ENCODE measurements at places on chromosomes 4 and X.

- DNase-seq, result no peak
Measured at GRCh38 chr4:165756836-165757235, 116.2 kb upstream of the TLL1 start.

DNA sequence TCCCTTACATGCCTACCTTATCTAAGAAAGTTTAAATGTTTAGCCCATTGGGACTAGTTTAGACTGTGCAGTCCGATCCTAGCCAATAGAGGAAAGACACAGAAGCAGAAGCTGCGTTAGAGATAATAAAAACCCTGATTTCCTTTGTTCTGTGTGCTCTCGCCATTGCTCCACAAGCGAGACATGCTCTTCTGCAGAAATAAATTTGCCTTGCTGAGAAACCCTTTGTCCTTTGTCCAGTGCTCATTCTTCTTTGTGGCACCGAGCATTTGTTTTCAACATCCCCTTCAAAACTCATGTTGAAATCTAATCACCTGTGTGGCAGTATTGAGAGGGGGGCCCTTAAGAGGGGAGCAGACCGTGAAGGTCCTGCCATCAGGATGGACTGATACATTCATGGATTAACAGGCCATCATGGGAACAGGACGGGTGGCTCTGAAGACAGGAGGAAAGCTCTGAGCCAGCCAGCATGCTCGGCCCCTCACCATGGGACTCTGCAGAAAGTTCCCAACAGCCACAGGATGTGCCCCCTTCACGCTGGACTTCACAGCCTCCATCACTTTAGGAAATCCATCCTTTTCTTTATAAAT, 94.5 kb downstream of the ABLIM2 start:
- DNase-seq, result no peak

GRCh38 chrX:53594354-53594753, 92.2 kb downstream of the HUWE1 start:
- no peak for DNase-seq

DNA sequence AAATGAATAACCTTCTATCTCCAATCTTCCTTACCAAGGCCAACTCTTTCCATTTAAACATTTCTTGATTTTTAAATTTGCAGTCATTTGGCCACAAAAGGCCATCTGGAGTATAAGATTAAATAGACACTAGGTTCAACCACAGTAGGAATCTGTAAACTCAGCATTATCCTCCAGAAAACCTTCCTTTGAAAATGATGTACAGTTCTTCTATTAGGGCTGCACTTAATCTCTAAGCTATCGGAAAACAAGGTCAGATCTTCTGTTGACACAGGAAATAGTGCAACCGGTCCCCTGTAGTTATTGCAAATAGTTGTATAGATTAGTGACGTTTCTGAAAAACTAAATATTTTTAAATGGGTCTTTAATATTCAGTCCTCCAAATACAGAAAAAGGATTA, 359.0 kb upstream of the ATOH1 start:
- no peak for DNase-seq

- DNase-seq, result no peak
Measured at GRCh38 chr4:14652522-14652921, 349.8 kb upstream of the CPEB2 start.

DNA sequence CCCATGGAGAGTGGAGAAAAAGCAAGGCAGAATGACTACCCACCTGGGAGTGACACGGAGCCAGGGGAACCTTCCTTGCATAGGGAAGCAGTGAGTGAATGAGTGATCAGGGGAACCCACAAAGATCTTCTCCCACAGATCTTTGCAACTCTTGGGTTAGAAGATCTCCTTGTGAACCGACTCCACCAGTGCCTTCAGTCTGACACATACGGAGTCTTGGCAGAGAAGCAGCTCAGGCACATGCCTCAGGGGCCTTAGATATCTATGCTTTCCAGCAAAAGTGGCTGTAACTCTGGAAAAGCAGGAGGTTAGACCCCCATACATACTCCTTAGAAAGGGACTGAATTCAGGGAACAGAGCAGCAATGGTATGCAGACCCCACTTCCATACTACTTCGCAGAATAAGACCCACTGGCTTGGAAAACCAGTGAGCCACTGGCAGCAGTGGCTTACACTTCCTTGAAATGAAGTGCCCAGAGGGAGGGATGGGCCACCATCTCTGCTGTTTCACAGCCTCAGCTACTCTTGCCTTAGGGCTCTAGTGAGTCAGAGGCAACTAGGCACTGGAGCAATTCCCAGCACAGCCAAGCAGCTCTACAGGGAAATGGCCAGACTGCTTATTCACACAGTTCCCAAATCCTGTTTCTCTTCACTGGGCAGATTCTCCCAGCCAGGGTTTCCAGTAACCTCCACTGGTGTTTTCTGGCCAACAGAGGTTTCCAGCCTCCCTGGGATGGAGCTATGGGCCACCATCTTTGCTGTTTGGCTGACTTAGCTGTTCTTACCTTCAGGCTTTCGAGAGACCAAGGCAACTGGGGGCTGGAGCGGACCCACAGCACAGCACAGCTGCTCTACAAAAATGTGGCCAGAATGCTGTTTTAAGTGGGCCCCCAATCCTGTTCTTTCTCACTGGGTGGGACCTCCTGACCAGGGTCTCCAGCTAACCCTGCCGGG, 82.8 kb upstream of the TCEAL2 start:
- DNase-seq, result no peak

DNA sequence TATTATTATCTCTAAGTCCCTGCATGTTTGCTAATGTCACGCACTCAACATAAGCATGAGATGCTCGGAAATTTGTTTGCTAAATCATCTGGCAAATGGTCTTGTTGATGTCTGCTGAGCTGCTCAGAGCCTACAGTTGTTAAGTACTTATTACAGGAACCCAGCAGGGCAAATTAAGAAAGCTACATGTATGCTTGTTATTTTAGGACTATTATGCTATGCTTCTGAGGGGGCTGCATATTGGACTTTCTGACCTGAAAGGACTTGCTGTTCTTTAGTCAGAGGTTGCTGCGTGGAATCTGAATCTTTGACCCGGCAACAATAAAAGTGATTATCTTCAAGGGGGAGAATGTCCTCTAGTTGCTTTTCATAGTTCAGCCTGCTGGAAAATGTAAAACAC, 36.3 kb upstream of the TENM3 start:
- no peak for DNase-seq

GRCh38 chr4:168744021-168744420, 247.2 kb downstream of the PALLD start:
- DNase-seq, result no peak

GRCh38 chr4:24328711-24329110, 255.6 kb downstream of the DHX15 start:
- DNase-seq, result no peak
